ENCODE measurements at places on chromosomes 7 and 10.

DNA sequence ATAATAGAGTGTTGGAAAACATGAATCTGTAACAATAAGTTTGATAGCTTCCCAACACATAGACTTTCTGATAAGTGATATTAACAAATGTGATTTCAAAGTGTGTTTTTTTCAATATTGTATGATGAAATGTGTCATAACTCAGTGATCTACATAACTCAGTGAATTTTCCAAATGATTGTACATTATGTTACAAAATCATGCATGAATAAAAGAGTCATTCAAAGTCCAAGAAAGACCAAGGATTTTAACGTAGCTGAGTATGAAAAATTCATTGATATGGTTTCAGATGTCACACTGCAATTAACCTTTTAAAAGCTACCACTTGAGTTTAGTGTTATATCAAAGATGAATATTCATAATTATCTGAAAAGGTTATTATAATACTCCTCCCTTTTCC lies 111.2 kb downstream of the MYOF start:
- no peak for DNase-seq

- DNase-seq, result no peak
These were observed 1.3 kb downstream of the SNX10 start for GRCh38 chr7:26292768-26293560.

DNA sequence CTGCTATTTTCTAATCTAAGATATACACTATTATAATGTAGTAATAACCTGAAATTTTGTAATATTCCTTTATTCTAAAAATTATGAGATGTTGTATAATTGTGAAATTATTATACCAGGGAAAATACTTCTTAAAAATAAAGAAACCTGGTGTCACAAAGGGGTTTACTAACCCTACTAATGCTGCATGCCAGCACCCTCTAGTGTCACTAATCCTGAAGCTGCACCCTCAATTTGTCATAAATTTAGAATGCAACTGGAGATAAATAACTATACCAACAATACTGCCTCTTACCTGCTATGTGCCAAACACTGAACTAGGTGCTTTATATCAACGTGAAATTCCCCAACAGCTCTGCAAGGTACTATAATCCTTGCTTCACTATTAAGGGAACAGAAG lies 30.8 kb downstream of the TM9SF3 start:
- DNase-seq, result no peak

GRCh38 chr7:77222065-77222464 lies 22.4 kb upstream of the FGL2 start:
- DNase-seq, result no peak

DNA sequence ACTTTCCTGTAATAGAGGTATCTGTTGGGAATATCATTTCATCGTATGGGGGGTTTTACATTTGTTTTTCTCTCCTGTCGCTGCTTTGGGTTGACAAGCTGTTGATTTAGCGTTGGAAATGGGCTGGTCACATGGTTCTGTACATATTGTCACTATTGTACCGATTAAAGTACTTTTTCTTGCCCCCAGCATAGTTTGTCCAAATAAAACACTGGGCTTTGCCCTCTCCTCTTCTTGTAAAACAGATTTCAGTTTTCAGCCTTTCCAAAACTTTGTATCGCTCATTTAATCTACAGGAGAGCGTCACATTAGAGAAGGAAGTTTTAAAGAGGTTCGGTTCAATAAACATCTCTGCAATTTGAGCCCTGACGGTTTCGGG lies 4.0 kb downstream of the BMI1 start:
- DNase-seq, result no peak

- no peak for DNase-seq
These were observed 118.3 kb upstream of the FAM171A1 start for GRCh38 chr10:15489431-15489830.

- no peak for DNase-seq
These were observed 110.4 kb downstream of the TCF7L2 start for GRCh38 chr10:113060201-113061053.

GRCh38 chr10:4567637-4568036 lies 258.4 kb upstream of the AKR1E2 start:
- no peak for DNase-seq

GRCh38 chr7:150373049-150373801 lies 4.6 kb downstream of the REPIN1 start:
- DNase-seq, result no peak

All from AG08396 (cell line).